ENCODE measurements at places on chromosomes 3 and 15.

- no peak for DNase-seq
Observed at GRCh38 chr3:76834657-76835056, 205.2 kb upstream of the ROBO2 start.

- no peak for DNase-seq
Observed at GRCh38 chr3:134427400-134428111, 53.3 kb upstream of the AMOTL2 start.

GRCh38 chr15:58923696-58924300 lies 9.7 kb downstream of the SLTM start:
- no peak for DNase-seq

- no peak for DNase-seq
Observed at GRCh38 chr3:131178710-131179375, 152.2 kb downstream of the NEK11 start.

- DNase-seq: no peak
Observed at GRCh38 chr3:45066109-45066801, 40.2 kb downstream of the CLEC3B start.

DNA sequence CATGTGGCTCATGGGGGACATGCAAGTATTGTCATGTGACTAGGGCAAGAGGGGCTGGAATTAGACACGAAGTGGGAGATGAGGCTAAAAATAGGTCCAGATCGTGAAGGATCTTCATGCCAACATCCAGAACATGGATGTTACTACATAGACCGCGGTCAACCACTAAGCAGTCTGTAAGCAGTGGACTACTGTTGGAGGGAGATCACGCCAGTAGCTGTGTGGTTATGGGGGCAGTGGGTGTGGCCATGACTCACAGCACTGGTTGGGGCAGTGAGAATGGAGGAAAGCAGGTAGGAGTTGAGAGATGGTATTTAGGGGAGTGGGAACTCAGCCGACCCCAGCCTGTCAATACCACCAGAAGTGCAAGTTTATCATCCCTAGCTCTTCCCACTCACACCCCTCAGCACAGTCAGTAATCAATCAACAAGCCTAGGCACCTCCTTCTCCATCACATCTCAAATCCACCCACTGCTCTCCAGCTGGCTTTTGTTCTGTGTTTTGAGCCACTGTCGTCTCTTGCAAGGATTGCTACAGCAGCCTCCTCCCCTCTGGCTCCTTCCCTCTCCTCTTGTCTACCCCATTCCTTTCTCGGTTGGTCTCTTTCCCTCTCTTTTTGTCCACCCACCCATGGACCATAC lies 107.2 kb upstream of the ABHD17C start:
- no peak for DNase-seq

GRCh38 chr15:78927077-78927790 lies 17.6 kb downstream of the CTSH start:
- no peak for DNase-seq

- no peak for DNase-seq
Observed at GRCh38 chr15:56469483-56469882, 4.5 kb upstream of the MNS1 start.

- no peak for DNase-seq
Observed at GRCh38 chr3:188863999-188864406, 307.8 kb upstream of the TPRG1 start.

DNA sequence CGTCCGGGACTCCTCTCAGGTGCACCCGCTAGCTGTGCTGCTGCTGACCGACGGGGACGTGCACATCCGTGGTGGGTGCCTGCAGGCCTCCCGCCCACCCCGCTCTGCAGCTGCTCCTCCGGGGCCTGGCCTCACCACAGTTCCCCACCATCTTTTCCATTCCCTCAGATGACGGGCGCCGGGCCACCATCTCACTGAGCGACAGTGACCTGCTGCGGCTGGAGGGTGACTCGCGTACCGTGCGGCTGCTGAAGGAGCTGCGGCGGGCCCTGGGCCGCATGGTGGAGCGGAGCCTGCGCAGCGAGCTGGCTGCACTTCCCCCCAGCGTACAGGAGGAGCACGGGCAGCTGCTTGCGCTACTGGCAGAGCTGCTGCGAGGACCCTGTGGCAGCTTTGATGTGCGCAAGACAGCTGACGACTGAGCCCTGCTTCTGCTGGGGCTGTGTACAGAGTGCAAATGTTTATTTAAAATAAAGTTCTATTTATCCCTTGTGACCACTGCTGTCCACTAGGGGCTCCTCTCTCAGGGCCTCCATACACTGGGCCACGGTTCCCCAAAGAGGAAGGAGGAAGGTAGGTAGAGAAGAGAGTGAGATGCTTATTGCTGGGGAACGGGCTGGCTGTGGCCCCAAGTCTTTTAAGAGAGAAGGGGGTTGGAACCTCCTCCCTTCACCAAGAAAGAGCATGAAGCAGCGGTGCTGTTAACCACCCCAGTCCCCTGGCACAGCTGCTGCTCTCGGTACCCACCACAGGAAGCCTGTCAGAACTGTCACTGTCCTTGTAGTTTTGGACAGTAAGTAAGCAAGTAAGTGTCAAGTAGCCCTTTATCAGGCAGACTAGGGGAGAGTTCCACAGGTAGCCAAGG lies 47.0 kb downstream of the DHX30 start:
- no peak for DNase-seq

DNA sequence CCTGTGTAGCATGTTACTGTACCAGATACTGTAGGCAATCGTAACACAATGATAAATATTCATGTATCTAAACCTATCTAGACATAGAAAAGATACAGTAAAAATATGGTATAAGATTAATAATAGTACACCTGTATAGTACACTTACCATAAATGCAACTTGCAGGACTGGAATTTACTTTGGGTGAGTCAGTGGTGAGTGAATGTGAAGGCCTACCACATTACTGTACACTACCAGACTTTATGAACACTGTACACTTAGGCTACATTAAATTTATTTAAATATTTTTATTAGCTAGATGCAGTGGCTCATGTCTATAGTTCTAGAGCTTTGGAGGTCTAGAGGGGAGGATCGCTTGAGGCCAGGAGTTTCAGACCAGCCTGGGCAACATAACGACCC lies 186.6 kb upstream of the ROPN1 start:
- no peak for DNase-seq

DNA sequence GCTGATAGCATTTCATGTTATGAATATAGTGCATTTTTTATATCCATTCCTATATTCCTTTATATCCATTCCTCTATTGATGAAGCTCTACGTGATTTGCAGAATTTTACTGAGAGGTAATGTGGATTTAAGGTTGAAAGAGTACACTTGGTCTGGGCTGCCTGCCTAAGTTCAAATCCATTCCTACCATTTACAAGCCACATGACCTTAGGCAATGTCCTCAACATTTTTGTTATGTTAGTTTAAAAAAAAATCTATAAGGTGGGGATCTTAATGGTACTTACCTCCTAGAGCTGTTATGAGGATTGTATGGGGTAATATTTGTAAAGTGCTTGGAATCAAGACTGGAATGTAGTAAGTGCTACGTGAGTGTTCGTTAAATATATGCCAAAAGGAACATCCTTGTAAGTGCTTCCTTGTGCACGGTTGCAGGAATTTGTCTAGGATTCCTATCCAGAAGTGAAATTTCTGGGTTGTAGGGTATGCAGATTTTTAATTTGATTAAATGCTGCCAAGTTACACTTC lies 11.2 kb upstream of the VEPH1 start:
- no peak for DNase-seq

GRCh38 chr15:101556273-101556672 lies 66.8 kb upstream of the PCSK6 start:
- no peak for DNase-seq

GRCh38 chr3:105722943-105723556 lies 145.8 kb downstream of the CBLB start:
- no peak for DNase-seq

- DNase-seq: no peak
Observed at GRCh38 chr15:100717596-100717995, 115.2 kb downstream of the ASB7 start.

- DNase-seq: peak; percentile 28
Observed at GRCh38 chr3:37887062-37887461, 25.4 kb downstream of the CTDSPL start.

GRCh38 chr3:32862247-32862935 lies 44.6 kb downstream of the TRIM71 start:
- no peak for DNase-seq

- DNase-seq: no peak
Observed at GRCh38 chr3:16788440-16789056, 96.2 kb upstream of the PLCL2 start.

DNA sequence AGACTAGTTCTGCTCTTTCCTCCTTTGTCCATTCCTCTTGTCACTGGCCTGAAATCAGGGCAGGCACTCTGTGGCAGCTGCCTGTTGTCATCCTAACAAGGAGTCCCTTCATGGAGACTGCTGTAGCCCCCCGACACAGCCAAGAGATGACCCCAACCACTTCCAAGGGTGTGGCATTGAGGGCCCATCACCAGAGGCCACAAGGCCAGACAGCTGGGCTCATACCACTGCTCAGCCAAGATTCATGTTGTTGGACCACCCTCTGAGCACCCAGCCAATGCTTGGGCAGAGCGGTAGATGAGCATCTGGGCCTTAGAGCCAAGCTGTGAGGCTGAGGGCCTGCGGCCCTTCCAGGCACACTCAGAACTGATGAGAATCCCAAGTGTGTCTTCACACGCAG lies 85.4 kb downstream of the EPHB1 start:
- DNase-seq: no peak

DNA sequence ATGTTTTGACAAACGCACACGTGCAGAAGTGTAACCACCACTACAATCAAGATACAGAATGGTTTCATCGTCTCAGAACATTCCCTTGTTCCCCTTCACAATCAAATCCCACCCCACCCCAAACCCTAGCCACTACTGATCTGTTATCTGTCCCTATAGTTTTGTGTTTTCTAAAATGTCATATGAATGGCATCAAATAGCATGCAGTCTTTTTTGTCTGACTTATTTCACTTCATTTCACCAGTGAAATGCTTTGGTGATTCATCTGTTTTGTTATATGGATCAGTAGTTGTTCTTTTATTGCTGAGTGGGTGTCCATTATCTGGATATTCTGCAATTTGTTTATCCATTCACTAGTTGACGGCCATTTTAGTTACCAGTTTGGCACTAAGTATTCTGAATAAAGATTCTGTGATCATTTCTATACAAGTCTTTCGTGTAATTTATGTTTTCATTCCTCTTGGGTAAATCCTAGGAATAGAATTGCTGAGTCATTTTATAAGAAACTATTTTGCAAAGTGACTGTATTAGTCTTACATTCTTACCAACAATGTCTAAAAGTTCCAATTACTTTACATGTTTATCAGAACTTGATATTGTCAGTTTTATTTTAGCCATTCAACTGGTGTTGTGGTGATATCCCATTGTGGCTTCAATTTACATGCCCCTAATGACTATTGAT lies 232.8 kb downstream of the CLSTN2 start:
- no peak for DNase-seq

GRCh38 chr3:58358808-58359207 lies 26.1 kb downstream of the PXK start:
- DNase-seq: no peak

- DNase-seq: no peak
Observed at GRCh38 chr15:65192016-65192415, 6.9 kb upstream of the CLPX start.

DNA sequence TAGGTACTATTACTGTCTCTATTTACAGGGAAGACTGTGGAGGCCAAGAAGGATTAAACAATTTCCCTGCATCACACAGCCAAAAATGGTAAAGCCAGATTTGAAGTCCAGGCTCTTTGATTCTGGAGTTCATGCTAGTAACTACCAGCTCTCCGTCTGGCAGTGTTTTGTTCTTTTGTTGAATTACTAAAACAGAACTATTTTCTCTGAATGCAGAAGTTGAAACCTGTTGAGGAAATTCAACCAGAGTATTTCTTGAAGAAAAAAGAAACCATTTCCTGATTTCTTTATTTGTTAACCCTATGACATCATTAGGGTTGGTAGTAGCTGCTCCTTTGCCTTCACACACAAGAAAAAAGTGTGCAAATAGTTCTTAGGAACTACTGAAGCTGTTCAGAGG lies 34.3 kb downstream of the CRTC3 start:
- DNase-seq: no peak

DNA sequence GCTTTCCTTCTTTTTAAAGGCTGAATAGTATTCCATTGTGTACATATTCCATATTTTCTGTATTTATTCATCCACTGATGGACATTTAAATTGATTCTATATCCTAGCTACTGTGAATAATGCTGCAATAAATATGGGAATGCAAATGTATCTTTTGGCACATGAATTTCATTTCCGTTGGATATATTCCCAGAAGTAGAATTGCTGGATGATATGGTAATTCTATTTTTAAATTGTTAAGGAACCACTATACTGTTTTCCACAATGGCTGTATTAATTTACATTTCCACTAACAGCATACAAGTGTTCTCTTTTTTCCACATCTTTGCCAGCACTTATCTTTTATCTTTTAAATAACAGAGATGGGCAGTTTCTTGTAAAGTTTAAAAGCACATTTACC lies 302.7 kb downstream of the CTNNB1 start:
- DNase-seq: no peak

- no peak for DNase-seq
Observed at GRCh38 chr15:20348900-20349773, 192.5 kb downstream of the GOLGA6L6 start.

Data from cerebellar nuclear complex (tissue), 1 donor.